ENCODE measurements at places on chromosomes 12 and 14. TPM values are rescaled to one million over a fixed set of nuclear protein-coding genes. Genes with fewer than 3 reads are reported as not detected.

- no peak for DNase-seq
These were observed 95.8 kb upstream of the HMGA2 start for GRCh38 chr12:65728455-65728847.

DNA sequence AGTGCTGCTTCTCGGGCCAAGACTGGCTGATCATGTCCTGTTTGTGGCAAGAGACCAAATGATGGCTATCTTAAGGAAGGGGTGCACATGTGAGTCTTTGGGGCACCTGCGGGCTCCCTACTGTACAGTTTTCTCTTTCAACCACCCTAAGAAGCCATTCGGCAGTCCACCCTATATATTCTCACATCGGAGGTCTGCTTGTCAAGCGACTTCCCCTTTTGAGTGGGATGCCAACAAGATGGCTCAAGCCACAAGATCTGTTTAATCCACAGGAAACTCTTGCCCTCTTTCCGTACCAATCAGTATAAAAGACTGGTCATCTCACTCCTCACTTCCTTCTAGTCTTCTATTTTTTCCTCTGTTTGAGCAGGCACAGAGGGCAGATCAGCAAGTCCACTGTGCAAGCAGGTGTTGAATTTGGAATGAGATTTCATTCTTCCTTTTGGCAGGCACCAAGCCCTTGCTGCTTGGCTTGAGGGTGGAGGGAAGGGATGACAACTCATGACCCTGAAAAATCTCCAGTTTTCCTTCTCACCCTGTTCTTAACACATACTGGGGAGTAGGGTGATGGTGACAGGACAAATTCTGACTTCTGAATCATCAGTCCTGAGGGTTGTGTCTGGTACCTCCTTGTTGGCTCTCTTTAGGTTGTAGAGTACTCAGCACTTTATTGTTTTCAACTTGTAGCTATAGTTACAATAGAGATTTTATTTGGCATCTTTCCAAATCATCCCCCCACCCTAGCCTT lies 17.6 kb downstream of the LACRT start:
- no peak for DNase-seq

DNA sequence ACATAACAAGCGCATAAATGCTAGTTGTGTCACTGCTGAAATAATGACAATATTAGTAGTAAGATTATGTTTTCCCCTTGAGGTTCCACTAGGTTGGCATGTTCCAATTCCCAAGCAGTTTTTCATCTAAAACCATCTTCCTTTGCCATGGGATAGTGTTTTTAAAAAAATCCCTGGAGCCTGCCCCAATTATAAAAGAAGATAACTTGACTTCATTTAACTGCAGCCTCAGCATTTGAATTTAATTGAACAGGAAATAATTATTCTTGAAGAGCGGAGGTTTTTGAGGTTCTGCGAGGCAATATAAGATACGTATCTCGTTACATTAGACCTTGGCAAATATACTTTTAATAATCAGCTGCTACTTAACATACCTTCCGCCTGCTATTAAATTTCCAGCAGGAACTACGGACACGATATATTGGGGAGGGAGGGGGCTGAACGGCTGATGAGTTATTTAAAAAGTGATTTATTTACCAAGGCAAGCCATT lies 65.2 kb upstream of the HSPB8 start:
- no peak for DNase-seq

PPP1R36 gene
- polyA plus RNA-seq, result 0.08 TPM

VWF gene
- polyA plus RNA-seq, result 0.12 TPM

CD163 gene
- polyA plus RNA-seq, result 0.03 TPM

All from SK-N-SH (cell line).